CD4-positive, alpha-beta T cell treated with Interleukin-4 for 1 hour (primary cell): ENCODE measurements at places on chromosomes 12 and 14.
A peak's percentile ranks its signal among the peaks of the same experiment; 100 is the strongest.

GRCh38 chr12:56716458-56716857 is 8.6 kb downstream of the NACA start:
- no peak for DNase-seq

GRCh38 chr12:113934060-113934814 is 31.9 kb downstream of the RBM19 start:
- no peak for DNase-seq

DNA sequence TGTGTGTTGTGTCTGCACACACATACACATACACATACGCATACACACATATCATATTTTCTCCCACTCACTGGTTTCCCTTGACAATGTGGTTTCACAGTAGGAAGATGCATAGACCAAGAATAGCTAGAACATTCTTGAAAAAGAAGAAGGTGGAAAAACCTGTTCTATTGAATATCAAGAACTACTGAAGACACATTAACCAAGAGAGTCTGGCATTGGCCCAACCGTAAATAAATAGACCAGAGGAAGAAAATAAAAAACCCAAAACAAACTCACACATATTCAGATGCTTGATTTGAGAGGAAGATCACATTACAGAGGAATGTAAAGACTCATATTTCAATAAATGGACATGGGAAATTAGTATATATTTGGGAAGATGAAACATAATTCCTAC is 311.3 kb downstream of the FOXG1 start:
- DNase-seq, result no peak

DNA sequence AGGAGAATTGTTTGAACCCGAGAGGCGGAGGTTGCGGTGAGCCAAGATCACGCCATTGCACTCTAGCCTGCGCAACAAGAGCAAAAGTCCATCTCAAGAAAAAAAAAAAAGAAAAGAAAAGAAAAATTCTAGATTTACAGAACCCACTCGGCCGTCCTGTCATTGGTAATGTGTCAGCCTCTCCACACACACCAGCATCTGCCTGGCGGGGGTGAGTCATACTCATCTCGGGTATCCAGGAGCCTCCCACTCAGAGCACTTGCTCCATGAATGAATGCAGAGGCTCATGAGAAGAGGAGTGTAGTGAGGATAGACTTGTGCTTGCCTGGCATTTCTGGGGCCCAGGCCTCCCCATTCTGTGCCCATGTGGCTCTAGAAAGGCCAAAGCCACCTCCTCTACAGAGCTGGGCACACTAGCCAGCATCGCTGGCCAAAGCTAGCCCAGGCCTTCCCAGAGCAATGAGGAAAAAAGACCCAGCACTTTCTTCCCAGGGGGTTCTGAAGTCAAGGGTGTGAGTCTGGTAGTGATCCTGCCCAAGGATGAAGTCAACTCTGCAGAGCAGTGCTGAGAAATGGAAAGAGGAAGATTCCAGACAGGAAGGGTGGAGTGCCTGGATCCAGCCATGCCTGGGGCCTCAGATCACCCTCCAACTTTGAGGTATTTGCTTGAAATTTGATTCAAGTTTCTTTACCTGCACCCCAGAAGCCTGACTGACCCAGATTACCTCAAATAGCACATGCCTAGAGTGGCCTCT is 31.2 kb upstream of the KLC1 start:
- DNase-seq, result no peak

GRCh38 chr12:6367065-6367968 is 8.0 kb downstream of the SCNN1A start:
- peak; percentile 59 for DNase-seq
